Uterine smooth muscle cell (primary cell): ENCODE measurements at places on chromosomes 7 and 10. TPM values are rescaled to one million over a fixed set of nuclear protein-coding genes. Genes with fewer than 3 reads are reported as not detected.

The OR2F1 gene
- total RNA-seq, result under 0.01 TPM in 1 of 2 replicates, not detected in the other

The CRYGN gene
- total RNA-seq, result 0.25 TPM in 1 of 2 replicates, not detected in the other

The NACAD gene
- total RNA-seq, result 1.9 and 2.4 TPM in 2 replicates

The WDR11 gene
- 75.4 and 87.9 TPM in 2 replicates for total RNA-seq
